ENCODE measurements at places on chromosomes 4 and X.

- DNase-seq: no peak
Measured at GRCh38 chrX:10582215-10582733, 38.1 kb downstream of the MID1 start.

DNA sequence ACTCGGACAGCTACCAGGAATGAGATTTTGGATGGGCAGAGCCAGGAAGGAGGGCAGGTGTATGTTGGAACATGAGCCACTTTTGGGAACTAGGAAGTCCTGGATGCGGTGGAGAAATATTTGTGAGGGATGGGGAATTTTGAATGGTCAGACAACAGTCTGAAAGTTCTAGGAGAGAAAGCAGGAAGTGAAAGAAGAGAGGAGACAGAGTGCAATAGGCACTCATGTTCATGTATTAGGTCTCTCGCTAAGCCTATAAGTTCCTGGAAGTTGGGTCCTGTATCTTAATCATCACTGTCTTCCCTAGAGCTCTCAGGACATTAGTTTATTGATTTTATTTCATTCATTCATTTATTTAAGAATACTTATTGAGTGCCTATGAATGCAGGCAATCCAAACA is 65.7 kb upstream of the CITED1 start:
- DNase-seq: no peak

DNA sequence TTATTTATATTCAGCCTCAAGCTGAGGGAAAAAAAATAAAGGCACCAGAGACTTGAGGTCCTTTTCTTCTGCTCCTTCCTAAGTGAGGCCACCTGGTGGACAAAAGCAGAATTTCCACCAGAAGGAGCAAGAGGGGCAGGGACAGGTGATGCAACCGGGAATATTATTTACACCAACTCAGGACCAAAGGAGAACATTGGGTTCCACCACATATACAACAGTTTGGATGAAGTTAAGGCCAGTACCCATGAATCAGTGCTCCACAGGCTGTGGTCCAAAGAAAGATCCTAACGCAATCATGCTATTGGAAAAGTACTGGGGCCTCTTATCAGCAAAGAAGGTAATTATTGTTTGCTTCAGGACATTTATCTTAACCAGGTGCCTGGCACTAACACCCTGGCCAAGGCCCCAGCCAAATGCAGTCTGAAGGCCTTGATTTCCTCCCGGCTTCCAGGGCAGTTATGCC is 57.4 kb downstream of the TSC22D3 start:
- no peak for DNase-seq

DNA sequence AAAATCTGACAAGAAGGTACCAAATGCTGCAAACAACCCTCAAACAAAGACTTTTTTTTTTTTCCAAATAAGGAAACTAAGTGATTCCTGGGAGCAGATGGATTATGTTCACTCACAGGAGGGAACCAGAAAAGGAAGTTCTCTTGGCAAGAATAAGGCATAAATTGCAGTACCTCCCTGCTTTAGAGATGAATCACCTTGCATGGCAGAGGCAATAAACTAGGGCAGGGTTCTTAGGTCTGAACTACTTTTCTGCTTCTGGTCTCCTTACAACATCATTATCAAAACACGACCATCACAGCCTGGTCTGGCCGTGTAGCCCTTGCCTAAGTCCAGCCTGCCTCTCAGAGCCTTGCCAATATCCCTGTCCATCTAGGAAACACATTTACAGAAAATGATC is 6.3 kb downstream of the TMEM31 start:
- DNase-seq: no peak

DNA sequence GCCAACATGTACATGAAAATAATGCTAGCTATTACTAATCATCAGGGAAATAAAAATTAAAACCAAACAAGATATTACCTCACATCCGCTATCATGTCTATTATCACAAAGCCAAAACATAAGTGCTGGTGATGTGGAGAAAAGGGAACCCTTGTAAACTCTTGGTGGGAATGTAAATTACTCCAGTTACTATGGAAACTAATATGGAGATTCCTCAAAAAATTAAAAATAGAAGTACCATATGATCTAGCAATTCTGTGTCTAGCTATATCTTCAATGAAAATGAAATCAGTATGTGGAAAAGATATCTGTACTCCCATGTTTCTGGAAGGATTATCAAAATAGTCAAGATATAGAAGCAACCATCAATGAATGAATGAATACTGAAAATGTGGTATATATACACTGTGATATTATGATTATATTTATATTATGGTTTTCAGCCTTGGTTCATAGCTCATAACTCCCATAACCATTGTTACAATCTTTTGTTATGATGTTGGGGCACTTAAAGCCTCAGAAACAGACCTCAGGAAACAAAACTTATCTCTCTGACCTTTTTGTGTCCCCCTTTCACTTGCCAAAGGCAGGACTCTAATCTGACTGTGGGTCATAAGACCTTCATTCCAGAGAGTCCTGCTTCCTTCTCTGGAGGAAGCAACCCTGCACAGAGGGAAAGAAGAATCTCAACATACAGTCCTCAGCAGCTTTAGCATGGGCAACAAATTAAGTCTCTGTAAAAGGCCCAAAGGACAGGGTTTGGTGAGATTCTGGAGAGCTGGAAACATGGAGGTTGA is 933.2 kb downstream of the ADGRL3 start:
- DNase-seq: no peak

GRCh38 chr4:44118971-44119680 is 329.5 kb downstream of the KCTD8 start:
- DNase-seq: no peak

DNA sequence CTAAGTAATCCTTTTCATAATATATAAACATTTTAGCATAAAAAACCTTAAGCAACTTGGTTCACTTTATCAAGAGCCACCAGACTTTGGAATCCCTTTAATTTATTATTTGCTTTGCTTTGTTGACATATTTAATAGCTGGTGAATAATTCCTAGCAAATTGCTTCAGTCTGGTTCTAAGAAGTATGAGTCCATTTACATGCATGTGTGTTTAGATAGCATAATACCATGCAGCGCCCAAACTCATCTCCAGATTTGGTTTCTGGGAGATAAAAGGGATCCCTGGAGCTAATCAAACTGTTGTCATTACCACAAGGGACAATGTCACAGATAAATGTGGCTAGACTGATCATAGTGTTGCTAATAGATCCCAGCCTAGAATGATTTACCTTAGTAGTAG is 111.8 kb downstream of the TMEM144 start:
- no peak for DNase-seq

DNA sequence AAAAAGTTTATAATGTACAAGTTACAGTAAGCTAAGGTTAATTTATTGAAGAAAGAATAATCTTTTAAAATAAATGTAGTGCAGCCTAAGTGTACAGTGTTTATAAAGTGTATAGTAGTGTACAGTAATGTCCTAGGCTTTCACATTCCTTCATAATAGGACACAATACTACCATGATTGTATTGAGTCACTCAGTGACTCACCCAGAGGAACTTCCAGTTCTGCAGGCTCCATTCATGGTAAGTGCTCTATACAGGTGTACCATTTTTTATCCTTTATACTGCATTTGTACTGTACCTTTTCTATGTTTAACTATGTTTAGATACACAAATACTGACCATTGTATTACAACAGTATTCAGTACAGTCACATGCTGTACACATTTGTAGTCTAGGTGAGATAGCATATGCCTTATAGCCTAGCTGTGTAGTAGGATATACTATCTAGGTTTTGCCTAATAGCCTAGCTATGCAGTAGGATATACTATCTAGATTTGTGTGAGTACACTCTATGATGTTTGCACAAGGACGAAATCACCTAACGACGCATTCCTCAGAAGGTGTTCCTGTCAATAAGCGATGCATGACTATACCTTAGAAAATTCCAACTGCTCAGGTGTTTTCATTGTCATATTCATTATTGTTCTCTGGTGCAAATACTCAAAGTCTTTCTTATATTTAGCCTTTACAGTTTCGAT is 5.5 kb upstream of the TMEM255A start:
- DNase-seq: no peak

GRCh38 chr4:162874748-162875147 is 291.9 kb downstream of the NAF1 start:
- DNase-seq: no peak

DNA sequence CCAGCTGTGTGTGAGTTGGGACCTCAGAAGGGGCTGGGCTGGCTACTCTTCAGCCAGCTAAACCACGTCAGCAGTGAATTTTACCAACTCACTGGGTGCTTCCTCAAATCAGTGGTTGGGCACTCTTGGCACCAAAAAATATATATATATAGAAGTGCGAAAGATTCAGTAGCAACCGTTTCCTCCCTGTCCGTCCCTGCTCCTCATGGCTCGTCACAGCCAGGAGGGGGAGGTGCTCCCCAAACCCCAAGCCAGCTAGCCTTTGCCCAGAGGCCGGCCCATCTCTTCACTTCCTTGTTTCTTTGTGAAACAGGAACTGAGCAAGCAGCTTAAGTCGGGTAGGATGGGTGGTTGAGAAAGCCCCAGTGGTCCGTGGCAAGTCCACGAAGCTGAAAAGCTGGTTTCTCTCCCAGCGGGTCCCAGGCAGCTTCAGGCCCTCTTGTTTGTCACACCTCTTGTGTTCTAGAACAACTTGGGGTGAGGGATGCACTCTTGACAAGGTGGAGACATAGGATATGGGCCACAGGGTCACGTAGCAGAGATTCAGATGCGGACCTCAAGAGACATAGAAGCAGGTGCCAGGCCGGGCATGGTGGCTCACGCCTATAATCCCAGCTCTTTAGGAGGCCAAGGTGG is 6.8 kb upstream of the SASH3 start:
- DNase-seq: peak; percentile 26

- no peak for DNase-seq
Measured at GRCh38 chr4:128827296-128827695, 17.8 kb downstream of the JADE1 start.

DNA sequence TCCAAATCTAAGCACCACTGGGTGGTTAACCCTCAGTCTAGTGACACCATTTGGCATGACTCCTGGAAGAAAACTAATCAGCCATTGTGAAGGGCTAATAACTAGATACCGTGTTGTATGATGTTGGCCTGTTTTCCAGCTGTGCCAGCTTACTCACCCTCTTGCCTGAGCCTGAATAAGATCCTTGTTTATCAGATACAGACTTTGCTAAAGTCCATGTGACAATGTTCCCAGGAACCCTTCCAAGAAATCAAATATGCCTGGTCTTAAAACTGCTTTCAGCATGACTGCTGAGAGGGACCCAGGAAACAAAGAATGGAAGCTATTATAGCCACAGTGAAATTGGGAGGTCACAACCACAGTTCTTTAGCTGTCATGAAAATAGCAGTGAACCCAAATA is 640.8 kb upstream of the INTU start:
- DNase-seq: no peak

DNA sequence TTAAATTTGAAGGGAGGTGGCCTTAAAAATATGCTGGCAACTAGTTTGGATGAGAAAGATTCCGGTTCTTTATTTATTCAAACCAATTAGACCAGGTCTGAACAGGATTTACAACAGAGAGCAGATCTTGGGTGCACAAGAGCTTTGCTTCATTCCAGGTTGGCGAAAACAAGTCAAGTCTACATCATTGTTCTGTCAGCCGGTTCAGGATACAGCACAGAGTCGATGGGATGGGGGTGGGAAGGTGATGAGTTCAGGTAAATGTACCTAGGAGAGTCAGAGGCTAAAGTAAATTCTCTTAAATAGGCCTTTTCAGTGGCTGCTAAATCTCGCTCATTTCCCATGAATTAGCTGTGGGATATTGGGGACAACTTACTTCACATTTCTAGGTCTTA is 882 bp upstream of the STIM2 start:
- no peak for DNase-seq

GRCh38 chr4:182145334-182145905 is 97.8 kb upstream of the TENM3 start:
- no peak for DNase-seq

DNA sequence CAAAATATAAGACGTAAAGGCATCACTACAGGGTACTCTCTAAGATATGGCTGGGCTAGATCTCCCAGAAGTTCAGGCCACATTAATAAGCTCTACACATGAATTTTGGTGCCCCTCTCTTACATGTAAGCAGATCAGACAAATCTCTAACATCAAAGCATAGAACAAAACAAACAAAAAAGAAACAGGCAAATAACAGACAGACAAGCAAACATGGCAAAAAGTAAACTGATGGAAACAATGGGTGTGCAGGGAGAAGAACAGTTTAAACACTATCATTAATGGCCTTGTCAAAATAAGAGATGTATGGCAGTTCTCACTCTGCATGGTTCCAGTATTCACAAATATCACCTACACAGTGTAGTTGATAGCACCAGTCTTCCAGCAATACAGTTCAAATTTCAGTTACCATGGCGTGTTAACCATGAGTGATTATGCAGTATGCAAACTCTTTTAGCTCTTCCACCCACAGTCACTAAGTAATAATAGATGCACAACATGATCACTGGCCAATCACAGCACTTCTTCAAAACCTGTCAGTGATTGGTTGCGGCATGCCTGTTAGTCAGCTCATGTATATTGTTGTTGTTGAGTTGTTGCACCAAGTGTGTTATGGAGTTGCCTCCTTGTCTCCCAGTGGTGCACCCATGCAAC is 110.7 kb upstream of the TLR3 start:
- no peak for DNase-seq

DNA sequence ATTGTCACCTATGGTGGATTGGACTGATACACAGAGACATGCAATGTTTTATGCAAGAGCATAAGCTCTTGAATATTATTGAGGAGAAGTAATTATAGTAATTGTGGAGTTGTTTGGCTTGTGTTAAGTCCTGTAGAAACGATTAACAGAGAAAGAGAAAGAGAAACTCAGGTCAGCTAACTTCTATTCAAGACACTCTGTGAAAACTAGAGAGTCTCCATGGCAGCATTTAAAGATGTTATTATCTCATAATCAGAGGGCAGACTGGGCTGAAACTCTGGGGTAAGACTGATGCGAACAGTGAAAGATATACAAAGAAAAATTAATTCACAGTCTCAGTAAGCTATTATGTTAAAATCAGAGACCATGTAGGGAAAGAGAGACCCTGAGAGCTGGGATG is 625.7 kb downstream of the FAT4 start:
- DNase-seq: no peak

- DNase-seq: no peak
Measured at GRCh38 chrX:2910109-2910508, 19.0 kb downstream of the ARSD start.

DNA sequence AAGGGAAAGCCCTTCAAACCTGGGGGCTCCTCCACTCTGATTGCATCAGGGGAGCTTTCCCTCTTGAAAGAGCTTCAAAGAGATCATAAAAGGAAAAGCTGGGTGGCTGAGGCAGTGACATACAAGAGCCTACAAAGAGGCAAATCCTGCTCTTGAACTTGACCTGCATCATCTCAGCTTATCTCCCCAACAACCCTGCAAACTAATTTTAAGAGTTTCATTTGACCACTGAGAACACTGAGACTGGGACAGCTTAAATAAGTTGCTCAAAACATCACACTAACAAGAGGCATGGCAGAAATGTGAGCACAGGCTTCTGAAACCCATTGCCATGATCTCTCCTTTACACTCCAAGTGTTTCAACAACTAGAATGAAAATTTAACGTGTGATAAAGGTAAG is 101.6 kb upstream of the PPARGC1A start:
- DNase-seq: no peak

- DNase-seq: no peak
Measured at GRCh38 chr4:101065935-101066485, 281.3 kb downstream of the PPP3CA start.
